NCI-H524 treated with DMSO at 0.1 percent for 48 hours (cell line): ENCODE measurements at places on chromosomes 2 and 18.
A peak's percentile ranks its signal among the peaks of the same experiment; 100 is the strongest.

- no peak for DNase-seq
Measured at GRCh38 chr18:72867746-72868584, at the start of gene NETO1. Gene NETO1 (minus strand): TSS chr18:72867987. CDS start chr18:72867291, 696 bp downstream.

- DNase-seq = peak; percentile 52
Measured at GRCh38 chr2:196925768-196926561, 542 bp downstream of the PGAP1 start.

DNA sequence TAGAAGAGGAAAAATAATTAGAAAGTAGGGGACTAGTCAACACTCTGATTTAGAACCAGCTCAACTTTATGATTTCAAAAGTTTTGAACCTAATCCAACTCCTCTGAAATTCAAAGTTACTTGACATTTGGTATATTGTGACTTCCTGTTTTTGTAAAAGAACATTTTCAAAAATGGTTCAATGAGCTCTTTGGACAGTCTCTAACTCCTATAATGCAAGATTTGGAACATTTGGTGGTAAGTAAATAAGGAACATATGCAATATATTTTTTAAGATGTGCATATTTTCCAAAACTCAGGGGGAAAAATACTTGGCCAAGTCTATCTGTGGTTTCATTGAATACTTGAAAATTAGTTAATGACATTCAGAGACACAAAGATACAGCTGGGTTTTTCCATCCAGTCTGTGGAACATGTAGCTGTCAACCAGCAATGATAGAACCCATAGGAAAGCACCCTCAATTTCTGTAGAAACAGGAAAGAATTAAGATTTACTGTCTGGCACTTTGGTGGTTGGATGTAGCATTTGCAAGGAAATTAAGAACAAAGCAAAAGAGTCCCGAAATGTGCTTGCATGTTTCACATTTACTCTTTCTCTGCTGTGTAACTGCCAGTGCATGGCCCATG is 17.0 kb upstream of the ANKRD44 start:
- DNase-seq = no peak

- no peak for DNase-seq
Measured at GRCh38 chr2:45915523-45915922, 264.0 kb downstream of the PRKCE start.

- no peak for DNase-seq
Measured at GRCh38 chr2:101518578-101519492, 43.9 kb upstream of the RFX8 start.

GRCh38 chr2:30034052-30034775 is 112.6 kb upstream of the YPEL5 start:
- DNase-seq = no peak

DNA sequence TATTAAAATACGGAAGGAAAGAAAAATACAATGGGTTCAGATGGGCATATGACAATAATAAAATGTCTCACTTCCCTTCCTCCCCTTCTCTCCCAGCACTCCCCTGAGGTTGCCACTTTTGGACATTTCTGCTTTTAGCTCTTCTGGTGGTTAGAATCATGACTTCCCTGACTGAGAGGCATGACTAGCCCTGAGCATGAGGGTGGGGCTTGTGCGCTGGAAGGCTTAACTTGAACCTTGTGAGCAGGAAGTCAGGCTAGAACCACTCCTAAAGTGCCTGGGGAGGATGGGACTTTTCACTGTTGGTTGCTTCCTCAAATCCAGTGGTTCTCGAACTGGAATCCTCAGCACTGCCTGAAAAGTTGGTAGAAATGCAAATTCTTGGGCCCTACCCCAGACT is 19.7 kb upstream of the ARHGAP25 start:
- no peak for DNase-seq

- peak; percentile 29 for DNase-seq
Measured at GRCh38 chr2:127508631-127509034, 17.7 kb downstream of the IWS1 start.

DNA sequence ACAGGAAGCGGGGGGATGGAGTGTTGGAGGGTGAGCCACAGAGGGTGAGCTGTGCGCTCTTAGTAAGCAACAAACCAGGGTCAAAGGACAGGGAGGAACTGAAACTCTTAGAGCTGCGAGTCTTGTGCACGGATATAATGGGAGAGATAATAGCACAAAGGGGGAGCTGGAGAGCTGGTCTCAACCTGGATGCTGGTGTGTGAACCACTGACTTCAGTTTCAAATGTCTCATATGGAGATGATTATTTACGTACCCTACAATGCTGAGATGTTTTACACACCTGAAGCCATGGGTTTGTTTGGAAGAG is 35.9 kb downstream of the PTGR3 start:
- no peak for DNase-seq

DNA sequence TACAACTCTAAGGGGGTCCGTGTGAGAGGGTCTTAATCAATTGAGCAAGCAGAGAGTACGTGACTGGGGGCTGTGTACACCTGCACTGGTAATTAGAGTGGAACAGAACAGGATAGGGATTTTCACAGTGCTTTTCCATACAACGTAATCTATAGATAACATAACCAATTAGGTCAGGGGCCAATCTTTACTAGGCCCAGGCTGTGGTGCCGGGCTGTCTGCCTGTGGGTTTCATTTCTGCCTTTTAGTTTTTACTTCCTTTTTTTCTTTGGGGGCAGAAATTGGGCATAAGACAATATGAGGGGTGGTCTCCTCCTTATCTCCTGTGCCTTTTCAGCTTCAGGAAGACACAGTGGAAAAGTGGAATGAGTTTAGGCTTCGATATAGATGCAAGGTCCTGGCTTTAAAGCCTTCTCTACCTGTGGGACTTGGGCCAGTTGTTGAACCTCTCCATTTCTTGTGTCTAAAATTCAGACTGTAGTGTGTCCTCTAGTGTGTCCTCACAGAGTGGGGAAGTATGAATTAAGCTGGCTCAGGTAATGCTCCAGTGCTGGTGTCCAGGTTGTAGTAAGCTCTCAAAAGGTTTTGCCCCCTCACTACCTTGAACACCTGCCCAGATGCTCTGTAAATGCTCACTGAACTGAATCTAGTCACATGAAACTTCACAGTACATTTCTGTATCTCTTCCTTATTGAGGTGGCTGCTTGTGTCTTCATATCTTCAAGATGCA is 422.8 kb downstream of the SETBP1 start:
- no peak for DNase-seq

- DNase-seq = no peak
Measured at GRCh38 chr2:136236019-136236418, 118.1 kb upstream of the CXCR4 start.

GRCh38 chr2:113305146-113305545 is 26.4 kb upstream of the PAX8 start:
- no peak for DNase-seq

DNA sequence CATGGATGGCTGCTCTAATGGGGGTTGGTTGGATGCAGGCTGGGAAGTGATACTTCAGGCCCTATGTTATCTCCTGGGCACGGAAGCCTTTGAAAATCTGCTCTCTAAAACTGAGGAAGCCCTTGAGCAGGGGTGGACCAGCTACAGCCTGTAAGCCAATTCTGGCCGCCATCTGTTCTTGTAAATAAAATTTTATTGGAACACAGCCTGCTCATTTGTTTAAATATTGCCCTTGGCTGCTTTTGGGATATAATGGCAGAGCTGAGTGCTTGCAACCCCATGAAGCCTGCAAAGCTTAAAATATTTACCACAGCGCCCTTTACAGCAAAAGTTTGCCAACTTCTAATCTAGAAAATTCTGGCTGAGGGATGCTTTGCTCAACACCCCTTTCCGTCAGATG is 11.9 kb upstream of the IGFBP2 start:
- peak; percentile 75 for DNase-seq

- no peak for DNase-seq
Measured at GRCh38 chr2:112465382-112465781, 16.6 kb upstream of the TTL start.

DNA sequence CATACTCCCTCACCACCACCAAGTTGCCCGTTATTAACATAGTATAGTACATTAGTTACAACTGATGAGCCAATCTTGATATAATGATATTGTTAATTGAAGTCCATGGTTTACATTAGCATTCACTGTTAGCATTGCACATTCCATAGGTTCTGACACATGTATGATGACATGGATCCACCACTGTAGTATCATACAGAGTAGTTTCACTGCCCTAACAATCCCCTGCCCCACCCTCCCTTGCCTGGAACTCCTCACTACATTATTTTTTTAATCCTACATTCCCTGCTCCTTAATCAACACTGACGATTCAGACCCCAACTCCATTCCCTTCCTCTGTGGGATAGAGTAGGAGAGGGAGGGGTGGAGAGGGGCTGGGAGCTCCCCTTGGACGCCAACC is 20.2 kb upstream of the ST3GAL5 start:
- no peak for DNase-seq

- no peak for DNase-seq
Measured at GRCh38 chr2:29655391-29656086, 265.8 kb downstream of the ALK start.

GRCh38 chr2:60459851-60460250 is 93.6 kb downstream of the BCL11A start:
- DNase-seq = no peak

DNA sequence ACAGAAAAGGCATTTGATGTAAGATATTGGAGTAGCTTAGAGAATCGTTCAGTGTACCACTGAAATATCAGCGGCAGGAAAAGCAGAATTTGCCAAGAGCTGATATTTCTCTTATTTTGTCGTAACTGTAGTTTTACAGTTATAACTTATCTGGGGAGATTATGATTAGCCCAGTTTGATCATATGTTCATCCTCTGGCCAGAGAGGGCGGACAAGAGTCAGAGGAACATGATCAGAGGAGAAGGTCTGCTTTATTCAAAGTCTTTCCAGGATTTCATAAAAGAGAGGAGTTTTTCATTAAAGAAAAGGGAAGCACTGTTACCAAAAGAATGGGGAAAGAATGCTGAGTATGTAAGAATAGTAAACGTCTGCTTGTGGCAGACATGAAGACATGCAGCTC is 1655.6 kb downstream of the DPP10 start:
- no peak for DNase-seq

GRCh38 chr2:120876526-120877280 is 141.0 kb downstream of the GLI2 start:
- no peak for DNase-seq

GRCh38 chr2:98771721-98772524 is 41.0 kb upstream of the MGAT4A start:
- no peak for DNase-seq

- DNase-seq = no peak
Measured at GRCh38 chr2:180161415-180161814, 154.3 kb upstream of the CWC22 start.

- no peak for DNase-seq
Measured at GRCh38 chr2:56287508-56287907, 103.7 kb downstream of the CCDC85A start.

DNA sequence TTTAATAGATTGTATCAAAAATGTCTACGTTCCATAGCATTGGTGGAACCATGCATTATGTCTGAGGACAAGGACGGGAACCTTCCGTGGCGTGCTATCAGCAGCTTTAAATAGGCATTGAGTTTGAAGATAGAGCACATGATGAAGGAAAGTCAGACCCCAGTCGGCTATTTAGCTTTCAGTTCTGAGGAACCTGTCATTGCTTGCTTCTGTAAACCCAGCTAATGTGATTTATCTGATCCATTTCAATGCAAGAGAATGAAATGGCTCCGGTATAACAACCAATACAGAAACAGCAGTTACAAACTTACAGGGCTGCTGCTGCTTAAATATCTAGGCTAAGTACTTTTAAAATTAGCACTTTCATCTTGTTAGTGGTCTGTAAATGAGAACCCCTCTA is 503.3 kb downstream of the RNF144A start:
- DNase-seq = no peak

GRCh38 chr2:156663757-156664409 is 227.7 kb downstream of the GPD2 start:
- no peak for DNase-seq

GRCh38 chr2:202564226-202564625 is 70.5 kb upstream of the FAM117B start:
- no peak for DNase-seq

DNA sequence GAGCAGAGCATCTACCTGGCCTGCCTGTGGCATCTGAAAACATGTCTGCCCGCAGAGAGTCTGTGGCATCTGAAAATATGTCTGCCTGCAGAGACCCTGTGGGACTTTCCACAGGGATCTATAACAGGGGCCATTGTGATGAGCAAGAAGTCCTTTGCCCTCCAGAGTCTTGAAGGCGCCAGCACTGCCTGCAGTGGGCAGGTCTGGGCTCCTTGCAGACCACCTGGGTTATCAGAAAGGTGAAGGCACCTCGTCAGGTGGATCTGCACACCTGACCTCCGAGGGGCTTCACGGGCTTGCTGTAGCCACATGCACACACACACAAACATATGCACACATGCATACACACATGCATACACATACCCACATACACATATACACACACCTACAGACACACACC is 189.5 kb upstream of the HDAC4 start:
- DNase-seq = no peak

GRCh38 chr2:60973705-60974104 is 43.8 kb upstream of the PEX13 start:
- no peak for DNase-seq

GRCh38 chr2:133888621-133889219 is 320.5 kb upstream of the NCKAP5 start:
- no peak for DNase-seq

GRCh38 chr2:72581560-72582181 is 244.2 kb downstream of the EXOC6B start:
- DNase-seq = no peak

DNA sequence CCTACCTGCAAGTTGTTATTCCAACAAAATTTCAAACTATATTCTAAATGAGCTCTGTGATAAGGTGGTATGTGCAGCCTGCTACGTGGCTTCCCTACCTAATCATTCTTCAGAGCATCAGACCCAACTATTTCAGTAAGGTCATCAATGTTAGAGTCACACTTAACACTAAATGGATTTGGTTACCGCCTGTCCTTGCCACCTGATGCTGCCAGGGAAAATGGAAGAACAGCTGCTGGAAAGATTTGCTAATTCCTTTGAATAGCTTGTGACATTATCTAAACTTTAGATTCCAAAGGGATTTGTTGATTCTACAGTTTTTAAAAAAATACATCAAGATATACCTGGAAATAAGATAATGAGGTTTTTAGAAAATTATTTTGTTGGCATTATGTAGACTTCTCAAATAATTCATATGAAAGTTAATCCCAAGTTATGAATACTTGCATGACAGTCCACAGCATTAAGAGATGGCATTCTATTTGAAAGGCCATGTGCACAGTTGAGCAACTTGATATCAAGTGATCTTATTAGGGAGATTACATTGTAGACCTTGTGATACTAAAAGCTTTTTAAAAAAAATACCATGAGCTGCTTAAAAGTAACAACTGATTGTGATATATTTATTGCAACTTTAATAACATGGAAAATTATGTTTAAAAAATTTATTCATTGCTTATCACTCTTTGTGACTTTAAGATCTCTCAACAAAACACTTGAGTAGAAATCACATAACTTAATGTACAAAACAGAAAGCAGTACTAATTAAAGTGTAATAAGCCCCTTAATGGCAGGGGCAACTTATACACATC is 98.3 kb upstream of the UGP2 start:
- DNase-seq = peak; percentile 77

- DNase-seq = no peak
Measured at GRCh38 chr2:176854878-176855277, 357.7 kb upstream of the HNRNPA3 start.

GRCh38 chr2:2260696-2261268 is 70.3 kb downstream of the MYT1L start:
- no peak for DNase-seq

GRCh38 chr18:11975723-11976122 is 5.6 kb upstream of the IMPA2 start:
- DNase-seq = no peak
